ENCODE measurements at places on chromosomes 7 and 10. TPM values are rescaled to one million over a fixed set of nuclear protein-coding genes. Genes with fewer than 3 reads are reported as not detected.

GRCh38 chr10:121503587-121504051, 94.6 kb downstream of the FGFR2 start:
- no peak for DNase-seq

GRCh38 chr10:24313283-24313682, 104.3 kb downstream of the KIAA1217 start:
- DNase-seq = no peak

GRCh38 chr7:115825456-115826115, 205.0 kb downstream of the TFEC start:
- no peak for DNase-seq

GRCh38 chr10:59563531-59563930, 146.1 kb downstream of the SLC16A9 start:
- no peak for DNase-seq

- DNase-seq = no peak
Measured at GRCh38 chr10:4633776-4634175, 192.2 kb upstream of the AKR1E2 start.

DNA sequence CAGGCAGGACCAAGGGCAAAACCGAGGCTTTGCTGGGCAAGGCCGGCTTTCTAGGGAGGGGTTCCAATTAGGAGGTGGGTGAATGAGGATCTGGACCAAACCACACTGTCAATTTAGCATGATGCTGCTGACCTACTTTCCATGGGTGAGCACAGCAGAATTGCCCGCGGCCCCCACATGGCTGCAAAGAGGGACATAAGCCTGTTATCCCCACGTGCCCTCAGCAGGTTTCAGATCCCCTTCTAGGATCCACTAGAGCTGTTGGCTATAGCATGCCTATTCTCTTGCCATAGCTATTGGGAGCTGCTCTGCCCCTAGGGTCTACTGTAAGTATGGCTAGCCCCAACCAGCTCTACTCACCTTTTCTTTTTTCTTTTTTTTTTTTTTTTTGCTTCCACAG, 102.8 kb downstream of the COL13A1 start:
- DNase-seq = no peak

DNA sequence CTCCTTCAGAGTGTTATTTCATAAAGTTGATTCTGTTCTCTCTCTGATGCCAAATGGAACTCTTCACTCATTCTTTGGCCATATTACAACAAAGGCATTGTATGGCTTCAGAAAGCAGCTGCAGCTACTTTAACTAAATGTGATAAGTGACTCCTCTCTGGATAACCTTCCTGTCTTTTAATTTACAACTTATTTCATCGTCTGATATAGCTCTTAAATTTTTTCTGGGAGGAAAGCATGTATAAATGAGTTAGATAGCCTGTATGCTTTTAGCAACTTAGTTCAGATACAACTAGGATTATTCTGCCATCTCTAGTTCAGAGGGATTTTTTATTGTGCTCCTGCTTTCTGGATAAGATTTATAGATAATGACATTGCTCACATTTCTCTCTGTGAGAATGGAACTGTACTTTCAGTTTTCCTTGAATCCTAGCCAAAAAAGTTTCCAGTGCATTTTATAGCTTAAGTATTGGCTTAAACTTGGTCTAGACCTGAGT, 57.5 kb downstream of the KLHDC10 start:
- DNase-seq = no peak

GRCh38 chr7:42603496-42603895, 308.4 kb downstream of the C7orf25 start:
- DNase-seq = no peak

GRCh38 chr7:97845622-97846203, 26.5 kb downstream of the ASNS start:
- DNase-seq = no peak

- no peak for DNase-seq
Measured at GRCh38 chr10:77500754-77501151, 136.9 kb downstream of the KCNMA1 start.

DNA sequence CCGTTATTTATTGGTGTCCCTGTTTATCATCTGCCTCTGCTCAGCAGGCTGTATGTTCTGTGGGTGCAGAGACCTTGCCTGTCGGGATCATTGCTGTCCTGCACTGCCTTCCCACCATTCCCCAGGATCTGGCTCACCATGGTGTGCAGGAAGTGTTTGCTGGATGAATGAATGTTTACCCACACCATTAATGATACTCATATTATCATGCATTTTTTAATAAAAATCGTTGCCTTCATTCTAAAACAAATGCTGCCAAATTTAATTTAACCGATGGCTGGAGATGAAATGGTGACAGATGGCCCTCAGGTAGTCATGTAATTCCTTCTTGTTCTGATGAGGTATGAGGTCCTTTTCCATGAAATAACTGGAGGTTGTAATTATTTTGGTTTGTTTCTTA, 22.5 kb downstream of the PLPP4 start:
- no peak for DNase-seq

DNA sequence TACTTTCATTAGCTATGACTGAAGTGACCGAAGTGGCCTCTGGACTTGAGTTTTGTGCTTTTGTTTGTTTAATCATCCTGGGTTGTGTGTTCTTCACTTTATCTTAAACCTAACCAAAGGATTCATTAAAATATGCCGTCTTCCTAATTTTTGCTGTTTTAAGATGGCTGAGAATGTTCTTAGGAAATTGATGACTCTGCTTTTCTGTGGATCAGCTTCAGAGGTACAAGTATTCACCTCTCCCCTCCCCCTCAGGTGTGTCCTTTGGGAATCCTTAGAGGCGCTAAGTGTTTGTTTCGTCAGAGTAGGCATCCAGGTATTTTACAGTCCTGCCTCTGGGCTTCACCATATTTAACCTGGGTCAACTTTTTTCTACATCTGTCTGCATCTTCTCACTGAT, 1.1 kb downstream of the CCDC126 start:
- DNase-seq = no peak

MORN4 gene
- polyA plus RNA-seq = 16.0 TPM

TRAPPC14 gene
- 17.5 TPM for polyA plus RNA-seq

CHRM2 gene
- 11.7 TPM for polyA plus RNA-seq

NKX2-3 gene
- polyA plus RNA-seq = not detected

CPN1 gene
- polyA plus RNA-seq = not detected

CALHM3 gene
- not detected for polyA plus RNA-seq
